ENCODE measurements at places on chromosomes 1 and 21.

DNA sequence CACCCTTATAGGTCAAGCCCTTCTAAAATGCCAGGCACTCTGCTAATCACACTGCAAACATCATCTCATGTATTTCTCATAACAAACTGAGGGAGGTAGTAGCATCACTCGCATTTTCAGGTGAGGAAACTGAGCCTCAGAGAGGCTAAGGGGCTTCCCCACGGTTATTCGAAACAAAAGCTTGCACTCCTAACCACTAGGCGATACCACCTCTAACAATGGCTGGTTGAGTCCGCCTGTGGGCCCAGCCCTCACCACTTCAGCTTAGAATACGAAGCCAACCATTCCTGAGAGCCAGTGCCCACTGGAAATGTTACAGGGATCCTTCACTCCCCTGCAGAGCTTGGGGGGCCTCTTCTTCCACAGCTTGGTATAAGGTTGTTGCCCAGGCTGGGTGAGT, 65.3 kb upstream of the TENT5C start:
- no peak for DNase-seq

DNA sequence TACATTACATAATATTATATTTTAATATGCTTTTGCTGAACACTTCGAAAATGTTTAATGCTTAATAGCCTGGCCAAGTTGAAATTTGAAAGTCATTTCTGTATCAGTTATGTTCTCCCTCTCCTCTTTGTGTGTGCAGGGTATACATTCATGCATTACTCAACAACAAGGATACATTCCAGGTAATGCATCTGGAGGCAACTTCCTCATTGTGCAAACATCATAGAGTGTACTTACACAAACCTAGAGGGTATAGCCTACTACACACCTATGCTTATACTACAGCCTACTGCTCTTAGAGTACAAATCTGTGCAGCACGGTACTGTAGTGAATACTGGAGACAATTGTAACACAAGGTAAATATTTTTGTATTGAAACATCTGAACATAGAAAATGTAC, 407.3 kb downstream of the MRPL39 start:
- no peak for DNase-seq

DNA sequence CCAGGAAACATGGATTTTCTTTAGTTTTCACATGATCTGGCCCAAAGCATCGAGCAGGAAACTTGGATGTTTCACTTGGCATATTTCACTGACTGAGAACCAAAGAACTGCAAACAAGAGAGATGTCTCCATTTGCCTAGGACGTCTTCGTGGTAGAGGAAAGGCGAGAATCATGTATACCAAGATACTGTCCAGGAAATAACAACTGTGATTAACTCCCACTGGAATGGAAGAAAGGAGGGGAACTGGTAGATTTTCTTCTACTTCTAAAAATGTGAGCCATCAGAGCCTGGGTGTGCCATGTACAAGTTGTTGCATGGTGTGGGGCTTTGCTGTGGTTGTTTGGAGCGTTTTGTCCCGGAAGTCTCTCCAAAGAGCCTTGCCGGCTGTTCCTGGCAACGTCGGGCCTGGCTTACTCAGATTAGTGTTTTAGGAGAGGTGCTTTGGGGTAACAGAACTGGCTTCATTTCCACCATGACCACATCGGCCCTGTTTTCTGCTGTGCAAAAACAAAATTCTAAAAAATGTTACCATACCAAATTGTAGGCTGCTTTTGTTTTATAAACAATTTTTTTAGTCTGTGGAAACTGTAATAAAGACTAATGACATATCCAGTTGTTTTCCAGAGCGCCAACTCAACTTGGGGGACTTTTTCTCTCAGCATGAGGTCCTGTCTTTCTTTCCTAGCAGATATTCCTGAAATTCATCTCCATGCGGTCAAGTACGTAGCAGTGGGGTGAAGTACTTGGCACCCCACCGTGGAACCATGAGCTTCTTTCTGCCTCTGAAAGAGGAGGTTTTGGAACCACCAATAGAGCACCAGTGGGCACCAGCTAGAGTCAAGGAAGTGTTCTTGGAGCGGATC, 118.3 kb downstream of the TM2D1 start:
- DNase-seq = no peak

GRCh38 chr1:223670458-223671159, 5.1 kb upstream of the CAPN8 start:
- DNase-seq = no peak

- DNase-seq = no peak
Measured at GRCh38 chr1:45016767-45017166, 4.7 kb downstream of the UROD start.

DNA sequence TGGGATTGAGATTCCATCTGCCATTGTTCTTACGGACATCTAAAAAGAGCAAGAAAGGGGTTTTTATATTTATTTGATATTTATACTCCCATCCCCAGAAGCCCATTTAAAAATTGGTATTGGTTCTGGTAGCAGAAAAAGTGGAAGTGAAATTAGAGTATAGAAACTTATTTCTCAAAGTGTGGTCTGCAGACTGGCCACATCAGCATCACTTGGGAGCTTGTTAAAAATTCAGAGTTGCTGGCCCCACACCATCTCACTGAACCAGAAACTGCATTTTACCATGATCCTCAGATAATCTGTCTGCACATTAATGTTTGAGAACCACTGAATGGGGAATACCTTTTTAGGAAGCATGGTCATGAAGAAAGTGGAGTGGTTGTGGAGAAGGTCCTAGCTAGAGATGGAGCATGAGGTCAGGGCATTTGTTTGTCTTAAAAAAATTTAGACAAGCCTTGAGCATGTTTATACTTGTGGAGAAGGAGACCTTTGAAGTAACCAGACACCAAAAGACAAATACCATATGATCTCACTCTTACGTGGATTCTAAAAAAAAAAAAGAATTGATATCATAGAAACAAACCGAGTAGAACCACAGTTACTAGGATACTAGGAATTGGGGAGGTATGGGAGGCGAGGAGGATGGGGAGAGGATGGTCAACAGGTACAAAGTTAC, 116.3 kb downstream of the ST6GALNAC3 start:
- DNase-seq = no peak

GRCh38 chr1:164689672-164690511, 130.9 kb downstream of the PBX1 start:
- DNase-seq = no peak

- no peak for DNase-seq
Measured at GRCh38 chr21:35005560-35006224, 43.4 kb downstream of the RUNX1 start.

DNA sequence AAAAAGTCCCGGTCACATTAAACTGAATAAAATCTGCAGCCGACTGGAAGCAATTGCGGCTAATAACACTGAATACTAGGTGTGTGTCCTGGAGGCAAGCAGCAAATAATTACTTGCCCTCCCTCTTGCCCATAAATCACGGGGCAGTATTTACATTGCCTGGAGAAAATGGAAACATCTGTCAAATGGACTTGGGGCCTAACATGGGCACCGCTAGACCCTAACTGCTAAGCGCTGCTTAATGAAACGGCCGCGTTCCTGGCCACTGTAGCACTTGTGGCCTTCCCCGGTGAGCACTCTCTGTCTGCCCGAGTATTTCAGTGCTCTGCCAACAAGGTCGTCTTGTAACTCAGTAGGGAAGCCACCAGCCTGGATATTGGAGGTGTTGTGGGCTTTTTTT, 23.9 kb upstream of the KNCN start:
- DNase-seq = no peak

GRCh38 chr1:15016001-15016400, 137.5 kb upstream of the TMEM51 start:
- DNase-seq = no peak

GRCh38 chr1:87588495-87588894, 259.8 kb downstream of the LMO4 start:
- DNase-seq = peak; percentile 26

- DNase-seq = no peak
Measured at GRCh38 chr21:29904359-29905282, 35.2 kb downstream of the GRIK1 start.

DNA sequence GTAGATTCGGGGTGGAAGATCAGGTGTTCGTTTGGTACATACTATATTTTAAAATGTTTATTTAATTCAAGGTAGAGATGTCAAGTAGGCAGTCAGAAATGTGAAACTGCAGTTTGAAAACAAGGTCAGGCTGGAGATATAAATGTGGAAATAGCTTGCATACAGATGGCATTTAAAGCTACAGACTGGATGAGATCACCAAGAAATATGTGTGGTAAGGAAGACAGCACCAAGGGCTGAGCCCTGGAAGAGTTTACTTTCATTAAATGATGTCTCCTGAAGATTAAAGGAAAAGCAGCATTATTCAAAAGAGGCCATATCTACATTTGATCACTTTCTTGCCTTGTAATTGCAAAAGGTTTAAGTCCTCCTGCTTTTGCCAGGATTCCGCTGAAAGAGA, 271.3 kb downstream of the PTBP2 start:
- DNase-seq = no peak

DNA sequence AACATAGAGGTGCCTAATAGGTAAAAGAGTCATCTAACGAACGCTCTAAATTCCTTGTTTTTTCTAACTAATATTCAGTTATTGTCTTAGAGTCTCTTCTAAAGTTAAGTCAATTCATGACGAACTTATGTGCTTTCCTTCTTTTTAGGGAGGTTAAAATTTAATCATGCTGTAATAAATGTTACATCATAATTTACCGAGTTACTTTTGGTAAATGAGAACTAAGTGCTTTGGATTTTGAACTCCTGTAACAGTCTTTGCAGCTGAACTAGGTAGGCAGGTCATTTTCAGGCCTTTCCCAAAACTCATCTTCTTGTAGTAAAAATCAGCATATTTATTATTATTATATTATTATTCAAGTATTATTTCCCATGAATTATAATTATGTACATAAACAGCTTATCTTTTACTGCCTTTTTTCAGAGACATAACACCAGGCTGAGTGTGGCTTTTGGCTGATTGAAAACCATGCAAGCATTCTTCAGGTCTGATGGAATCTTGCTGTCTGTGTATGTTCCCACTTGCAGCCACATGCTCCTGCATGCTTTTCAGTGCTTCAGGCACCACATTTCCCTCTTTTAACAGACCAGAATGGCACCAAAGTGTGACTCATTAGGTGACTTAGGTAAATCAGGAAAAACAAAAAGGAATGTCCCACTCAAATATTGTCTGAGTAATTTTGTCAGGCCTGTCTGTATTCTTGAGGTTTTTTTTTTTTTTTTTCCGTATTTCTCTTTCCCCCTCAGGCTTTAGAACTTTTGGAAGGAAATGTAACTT, 81.0 kb upstream of the CD55 start:
- no peak for DNase-seq

GRCh38 chr1:20430355-20431175, 55.4 kb downstream of the CAMK2N1 start:
- peak; percentile 68 for DNase-seq

- DNase-seq = no peak
Measured at GRCh38 chr1:68113966-68114365, 63.5 kb upstream of the DIRAS3 start.

- DNase-seq = no peak
Measured at GRCh38 chr1:44660176-44660575, 14.1 kb downstream of the TMEM53 start.

GRCh38 chr1:239417986-239418640, 31.7 kb downstream of the CHRM3 start:
- no peak for DNase-seq

- DNase-seq = no peak
Measured at GRCh38 chr1:172754609-172755008, 95.7 kb downstream of the FASLG start.

GRCh38 chr1:205570796-205571537, 60.8 kb downstream of the ELK4 start:
- DNase-seq = no peak

DNA sequence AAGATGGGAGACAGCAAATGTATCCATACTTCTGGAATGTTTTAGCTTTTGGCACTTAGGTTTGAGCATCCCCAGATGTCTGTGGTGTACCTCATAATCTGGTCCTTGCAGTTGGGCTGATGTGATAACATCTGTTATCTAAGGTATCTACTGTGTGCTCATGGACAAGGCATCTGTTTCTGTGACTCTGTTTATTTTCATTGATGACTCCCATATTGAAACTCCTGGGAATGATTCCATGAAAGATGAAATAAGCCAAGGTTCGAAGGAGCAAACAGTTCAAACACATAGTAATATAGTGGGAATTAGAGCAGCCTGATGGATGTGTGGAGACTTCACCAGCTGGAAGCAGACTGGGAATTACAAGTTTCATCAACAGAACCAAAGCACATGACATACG, 20.7 kb upstream of the TRIM45 start:
- no peak for DNase-seq

DNA sequence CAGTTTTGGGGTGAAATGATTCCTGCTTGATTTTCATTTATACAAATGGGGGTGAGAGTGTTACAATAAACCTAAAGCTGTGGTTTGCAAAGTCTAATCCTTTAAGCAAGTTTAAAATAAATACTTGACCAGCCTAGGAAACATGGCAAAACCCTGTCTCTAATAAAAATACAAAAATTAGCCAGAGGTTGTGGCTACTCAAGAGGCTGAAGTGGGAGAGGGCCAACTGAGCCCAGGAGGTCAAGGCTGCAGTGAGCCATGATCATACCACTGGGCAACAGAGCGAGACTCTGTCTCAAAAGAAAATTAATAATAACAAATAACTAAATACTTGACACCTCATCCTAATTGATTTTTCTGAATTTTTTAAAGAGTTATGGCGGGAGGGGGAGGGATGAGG, 110.8 kb downstream of the EIF4G3 start:
- DNase-seq = no peak

DNA sequence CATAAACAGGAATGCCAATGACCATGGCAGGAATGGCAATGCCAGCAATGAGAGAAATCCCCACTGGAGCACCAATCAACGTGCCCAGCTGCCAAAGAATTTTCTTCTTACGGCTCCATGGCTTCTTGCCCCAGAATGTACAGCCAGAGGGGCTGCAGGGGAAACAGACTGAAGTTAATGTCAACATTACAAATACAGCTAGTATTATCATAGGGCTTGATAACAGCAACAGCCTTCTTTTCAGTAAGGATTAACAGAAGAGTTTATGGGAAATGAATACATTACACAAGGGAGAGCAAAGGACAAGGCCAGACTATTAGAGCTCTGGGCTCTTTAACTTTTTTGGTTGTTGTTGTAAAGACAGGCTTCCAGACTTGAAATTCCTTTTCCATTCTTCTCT, 18.2 kb downstream of the RNF19B start:
- DNase-seq = no peak

Data from GM10248 (cell line).